ENCODE measurements at places on chromosomes 3 and 15.

- no peak for DNase-seq
Observed at GRCh38 chr3:5151586-5151985, 29.5 kb downstream of the ARL8B start.

- no peak for DNase-seq
Observed at GRCh38 chr3:54169524-54169923, 47.2 kb downstream of the CACNA2D3 start.

DNA sequence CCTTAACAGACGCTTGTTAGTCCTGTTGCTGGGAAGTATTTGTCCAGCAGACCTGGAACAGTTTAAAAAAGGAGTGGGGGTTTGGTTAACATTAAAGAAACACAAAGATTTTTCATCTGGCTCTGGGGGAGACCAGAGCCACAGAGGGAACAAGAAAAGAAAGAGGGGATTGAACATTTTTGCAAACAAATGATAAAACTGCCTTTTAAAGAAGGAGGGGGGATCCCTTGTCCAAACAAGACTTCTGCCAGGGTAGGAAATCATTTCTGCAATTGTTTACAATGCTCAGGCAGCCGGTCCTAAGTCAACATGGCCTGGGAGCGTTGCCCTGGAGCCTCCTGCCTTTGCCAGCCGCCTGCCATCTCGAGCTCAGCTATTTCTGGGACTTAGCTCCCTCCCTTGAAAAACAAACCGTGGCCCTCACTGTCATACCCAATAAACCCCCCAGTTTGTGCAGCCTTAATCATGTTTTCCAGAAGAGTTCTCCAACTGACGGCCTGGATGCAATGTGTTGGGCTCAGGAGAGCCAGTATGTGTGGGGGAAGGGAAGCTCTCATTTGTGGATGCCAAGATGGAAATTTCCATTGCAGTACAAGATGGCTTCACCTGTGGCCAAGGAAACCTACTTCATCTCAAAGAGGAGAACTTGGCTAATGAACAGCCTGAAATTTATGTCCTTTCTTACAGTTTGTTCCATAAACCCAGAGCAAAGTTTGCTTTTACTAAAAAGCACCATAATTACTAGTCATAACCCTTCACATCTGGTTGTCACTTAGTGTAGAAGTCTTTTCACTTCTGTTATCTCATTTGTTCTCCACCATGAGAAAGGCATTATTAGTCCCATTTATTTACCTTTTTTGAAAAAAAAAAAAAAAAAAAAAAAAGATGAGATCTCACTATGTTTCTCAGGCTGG is 75.9 kb upstream of the RNU6-1 start:
- DNase-seq = no peak

DNA sequence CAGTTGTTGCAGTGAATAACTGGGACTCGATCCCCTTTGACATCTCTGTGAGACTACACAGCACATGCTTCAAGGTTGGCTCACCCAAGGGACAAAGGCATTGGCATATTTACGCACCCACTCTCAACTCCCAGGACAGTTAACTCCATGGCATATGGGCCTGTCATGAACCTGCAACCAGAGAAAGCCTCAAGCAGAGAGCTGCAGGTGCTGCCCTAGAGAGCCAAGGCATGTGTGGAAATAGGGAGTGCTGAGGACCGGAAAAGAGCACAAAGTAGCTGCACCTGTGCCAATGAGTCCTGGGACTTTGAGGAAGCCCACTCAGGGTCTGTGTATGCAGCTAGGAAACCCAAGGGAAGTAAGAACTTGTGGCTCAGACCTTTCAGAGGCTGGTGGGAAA is 32.9 kb upstream of the SLC24A5 start:
- DNase-seq = no peak
